Neural crest cell (in vitro differentiated cells): ENCODE measurements at places on chromosomes 16 and 17.

DNA sequence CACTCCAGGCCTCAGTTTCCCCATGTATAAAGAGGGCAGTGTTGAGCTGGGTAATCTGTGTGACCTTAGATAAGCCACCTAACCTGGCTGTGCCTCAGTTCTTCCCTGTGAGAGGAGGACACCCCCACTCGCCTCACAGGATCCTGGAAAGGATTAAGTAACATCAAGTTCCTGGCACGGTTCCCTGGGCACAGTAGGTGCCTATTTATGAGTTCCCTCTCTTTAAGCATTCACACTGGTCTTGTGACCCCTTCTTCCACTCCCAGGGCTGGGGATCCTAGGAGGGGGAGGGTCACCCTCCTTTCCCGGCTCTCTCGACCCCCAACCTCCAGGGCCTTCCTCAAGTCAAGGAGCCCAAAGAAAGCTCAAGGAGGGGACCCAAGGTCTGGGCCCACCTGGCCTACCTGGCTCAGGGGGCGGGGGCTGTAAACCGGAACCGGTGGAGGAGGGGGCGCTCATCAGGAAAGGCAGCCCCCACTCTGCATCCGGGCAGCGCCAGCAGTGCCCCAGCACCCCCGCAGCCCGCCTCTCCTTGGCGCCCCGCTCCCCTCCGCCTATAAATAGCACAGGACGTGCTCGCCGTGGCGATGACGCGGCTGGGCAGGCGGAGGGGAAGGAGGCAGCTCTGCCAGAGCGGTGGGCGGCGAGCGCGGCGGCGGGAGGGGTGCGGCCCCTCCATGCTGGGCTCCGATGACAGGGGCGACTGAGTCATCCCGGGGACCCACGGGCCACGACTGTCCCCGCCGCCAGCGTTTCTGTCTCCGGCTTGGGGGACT, 9.4 kb downstream of the RPL19 start:
- DNase-seq: no peak

DNA sequence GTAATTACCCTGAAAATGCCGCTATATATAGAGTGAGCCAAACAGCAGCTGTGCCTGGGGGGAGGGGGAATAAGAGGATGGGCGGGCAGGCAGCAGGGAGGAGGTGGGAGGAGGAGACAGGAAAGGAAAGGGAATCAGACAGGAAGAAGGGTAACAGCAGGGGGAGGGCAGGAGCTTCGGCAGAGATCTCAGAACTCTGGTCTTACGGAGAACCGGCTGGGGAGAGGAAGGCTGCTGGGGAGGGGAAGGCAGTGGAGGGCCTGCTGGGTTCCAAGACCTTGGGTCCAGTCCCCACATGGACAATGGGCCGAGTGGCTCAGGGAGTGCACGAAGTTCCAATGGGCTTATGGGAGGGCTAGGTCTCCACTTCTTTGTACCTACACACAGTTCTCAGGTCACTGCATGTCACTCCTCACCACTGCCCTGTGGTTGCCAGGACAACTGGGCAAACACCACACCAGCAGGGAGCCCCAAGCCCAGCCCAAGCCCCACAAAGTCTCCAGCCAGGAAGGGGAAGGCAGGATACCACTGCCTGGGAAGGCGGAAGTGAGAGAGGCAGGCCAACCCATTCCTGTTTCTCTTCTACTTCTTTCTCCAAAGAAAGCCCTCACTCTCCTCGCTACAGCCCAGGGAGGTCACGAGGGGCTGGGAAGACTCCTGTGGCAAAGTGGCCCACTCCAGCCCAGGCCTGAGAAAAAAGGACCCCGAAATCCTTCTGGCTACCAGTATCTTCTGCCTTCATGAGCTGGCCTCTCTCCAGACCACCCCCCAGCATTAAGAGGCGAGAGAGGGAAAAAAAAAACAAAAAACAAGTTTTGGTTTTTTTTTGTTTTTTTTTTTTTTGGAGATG, 25.3 kb downstream of the G6PC3 start:
- DNase-seq: peak; percentile 63

DNA sequence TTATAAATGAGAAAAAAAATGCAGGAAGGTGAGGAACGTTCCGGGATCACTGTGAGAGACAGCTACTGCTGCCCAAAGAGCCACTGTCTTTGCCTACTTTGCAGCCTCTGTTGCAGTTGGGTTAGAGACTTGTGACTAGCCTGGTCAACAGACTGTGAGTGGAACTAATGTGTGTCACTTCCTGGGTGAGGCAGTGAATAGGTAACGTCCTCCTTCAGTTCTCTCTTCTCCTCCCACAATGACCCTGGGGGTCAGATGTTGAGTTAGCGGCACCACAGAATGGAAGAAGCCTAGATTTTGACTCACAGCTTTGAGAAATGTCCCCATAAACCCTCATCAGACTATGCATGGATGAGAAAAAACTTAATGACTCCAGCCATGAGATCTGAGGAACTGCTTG, 5.2 kb downstream of the C16orf46 start:
- no peak for DNase-seq

DNA sequence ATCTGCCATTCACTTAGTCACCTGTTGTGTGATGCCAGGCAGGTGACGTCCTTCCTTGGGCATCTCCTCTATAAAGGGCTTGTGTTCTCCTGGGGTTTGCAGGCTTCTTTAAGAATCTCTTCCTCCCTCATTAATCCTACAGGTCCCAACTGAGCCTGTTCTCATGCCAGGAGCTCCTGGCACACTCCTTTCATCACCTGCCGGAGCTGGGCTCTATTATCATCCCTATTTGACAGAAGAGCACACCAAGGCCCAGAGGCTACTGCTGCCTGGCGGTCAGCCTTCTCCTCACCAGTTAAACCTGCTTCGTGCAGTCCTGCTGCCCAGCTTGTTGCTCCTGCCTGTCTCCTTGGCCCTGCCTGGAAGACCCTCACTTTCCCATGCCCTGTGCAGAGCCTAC, 51.2 kb downstream of the RAI1 start:
- DNase-seq: no peak

DNA sequence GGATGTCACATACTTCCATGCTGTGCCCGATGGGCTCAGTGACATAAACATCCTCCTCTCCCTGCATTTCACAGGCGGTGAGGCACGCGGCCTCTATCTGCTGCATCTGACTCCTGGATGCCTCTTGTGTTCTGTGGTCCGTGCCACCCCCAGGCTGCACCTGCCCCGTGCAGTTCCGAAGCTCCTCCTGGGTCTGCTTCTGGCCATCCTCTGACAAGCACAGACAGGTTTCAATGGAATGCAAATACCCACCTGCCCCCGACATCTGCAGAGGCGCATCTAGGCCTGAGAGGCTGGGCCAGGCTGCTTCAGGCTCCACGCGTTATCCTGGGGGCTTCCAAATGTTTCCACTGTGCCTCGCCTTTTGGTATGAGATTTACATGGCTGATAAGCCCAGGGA, 46.3 kb upstream of the DNAH17 start:
- DNase-seq: no peak
